ENCODE measurements at places on chromosomes 1 and 21. TPM values are rescaled to one million over a fixed set of nuclear protein-coding genes. Genes with fewer than 3 reads are reported as not detected.

The SLC6A17 gene
- 0.99 TPM for total RNA-seq

The CCDC18 gene
- 1.3 TPM for total RNA-seq

The LCE1E gene
- not detected for total RNA-seq

The OR10J5 gene
- not detected for total RNA-seq

The ZNF593OS gene
- not detected for total RNA-seq

The IL19 gene
- total RNA-seq, result not detected

The ICOSLG gene
- total RNA-seq, result 2.0 TPM

The OR2M3 gene
- not detected for total RNA-seq

The UBXN10 gene
- total RNA-seq, result under 0.01 TPM

The TMEM125 gene
- 51.1 TPM for total RNA-seq

The HFM1 gene
- total RNA-seq, result 0.99 TPM

The PLEKHA6 gene
- 10.9 TPM for total RNA-seq

The HUNK gene
- total RNA-seq, result 6.7 TPM

The FAM72C gene
- not detected for total RNA-seq

The CD1B gene
- 1.0 TPM for total RNA-seq

The CHODL gene
- total RNA-seq, result 0.26 TPM

The ITPKB gene
- total RNA-seq, result 13.0 TPM

The C4BPA gene
- 23.1 TPM for total RNA-seq

The ADGRB2 gene
- 3.0 TPM for total RNA-seq

The THEM5 gene
- not detected for total RNA-seq

The C1QB gene
- total RNA-seq, result 73.9 TPM

The PIK3C2B gene
- 18.1 TPM for total RNA-seq

The S100A12 gene
- total RNA-seq, result not detected

The HSD11B1 gene
- 0.66 TPM for total RNA-seq

The PLPP3 gene
- 52.7 TPM for total RNA-seq

The KCNK1 gene
- total RNA-seq, result 5.2 TPM

The SNRNP40 gene
- total RNA-seq, result 12.7 TPM

The MFSD2A gene
- total RNA-seq, result 0.52 TPM

The ADIPOR1 gene
- total RNA-seq, result 52.4 TPM

The ARHGEF10L gene
- 81.4 TPM for total RNA-seq

The BRINP2 gene
- not detected for total RNA-seq

The CCDC27 gene
- not detected for total RNA-seq

The SIM2 gene
- total RNA-seq, result not detected

The NR5A2 gene
- total RNA-seq, result 98.3 TPM

The PLCH2 gene
- total RNA-seq, result 27.4 TPM

The ANGPTL7 gene
- total RNA-seq, result 4.9 TPM

The CNIH3 gene
- 7.9 TPM for total RNA-seq

The GPR37L1 gene
- total RNA-seq, result not detected

The EPHX1 gene
- total RNA-seq, result 109 TPM

The CD34 gene
- total RNA-seq, result 14.8 TPM

The AGT gene
- 5.6 TPM for total RNA-seq

The ELAPOR1 gene
- 84.7 TPM for total RNA-seq

Data from body of pancreas (tissue), 4 donors.